ENCODE measurements at places on chromosomes 7 and 10. TPM values are rescaled to one million over a fixed set of nuclear protein-coding genes. Genes with fewer than 3 reads are reported as not detected.

PRLHR gene
- not detected for total RNA-seq

FGFBP3 gene
- total RNA-seq = 115 TPM

BTAF1 gene
- 39.1 TPM for total RNA-seq

OR2A1 gene
- not detected for total RNA-seq

VGF gene
- 7.4 TPM for total RNA-seq

- DNase-seq = no peak
Observed at GRCh38 chr10:12717981-12718707, 283.4 kb downstream of the CCDC3 start.

- no peak for DNase-seq
Observed at GRCh38 chr7:25777969-25778708, 373.9 kb upstream of the NFE2L3 start.

GRCh38 chr10:19014034-19014433, 34.6 kb upstream of the MALRD1 start:
- no peak for DNase-seq

- peak; percentile 74 for DNase-seq
Observed at GRCh38 chr10:117137031-117137910, 799 bp downstream of the VAX1 start.

DNA sequence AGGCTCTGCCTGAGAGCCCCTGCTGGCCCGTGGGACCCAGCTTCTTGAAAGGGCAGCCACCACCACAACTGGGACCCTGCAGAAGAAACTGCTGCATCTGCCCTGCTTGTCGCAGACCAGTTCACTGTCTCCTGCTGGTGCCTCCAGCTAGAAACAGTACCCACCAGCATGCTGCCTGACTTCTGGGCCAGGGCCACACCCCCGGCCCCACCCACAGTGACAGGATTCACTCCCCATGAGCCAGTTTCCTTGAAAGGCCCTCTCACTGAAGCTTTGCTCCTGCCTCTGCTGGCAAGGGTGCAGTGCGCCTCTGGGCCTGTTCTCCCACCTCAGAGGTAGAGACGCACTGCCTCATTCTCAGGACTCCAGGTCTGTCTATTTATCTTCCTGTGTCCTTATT, 32.4 kb downstream of the ANXA11 start:
- no peak for DNase-seq

GRCh38 chr10:129033340-129033739, 433.7 kb upstream of the MGMT start:
- no peak for DNase-seq

- no peak for DNase-seq
Observed at GRCh38 chr7:115216652-115217051, 294.8 kb downstream of the MDFIC start.

- DNase-seq = no peak
Observed at GRCh38 chr10:78981970-78982281, 86.8 kb upstream of the ZMIZ1 start.

- no peak for DNase-seq
Observed at GRCh38 chr10:60654813-60655464, 123.3 kb upstream of the CDK1 start.
